NCI-H2081 treated with DMSO at 0.1 percent for 48 hours (cell line): ENCODE measurements at places on chromosomes 1 and 21.

DNA sequence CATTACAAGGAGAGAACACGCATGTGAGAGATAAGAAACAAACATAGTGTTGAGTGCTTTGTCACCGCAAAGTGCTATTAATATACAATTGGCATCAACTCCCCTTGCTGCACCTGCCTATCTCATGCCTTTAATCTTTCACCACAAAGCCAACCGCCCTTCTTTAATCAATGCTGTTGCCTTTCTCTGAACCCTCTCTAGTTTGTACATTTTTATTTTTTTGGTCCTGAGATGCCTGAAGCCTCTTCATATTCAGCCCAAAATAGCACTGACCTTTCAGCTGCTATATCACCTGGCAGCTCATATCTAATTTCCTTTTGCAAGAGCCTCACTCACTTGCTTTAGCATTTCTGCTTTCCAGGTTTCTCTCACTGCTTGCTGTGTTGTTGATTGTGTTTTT is 504.7 kb downstream of the NUF2 start:
- peak; percentile 2 for DNase-seq

GRCh38 chr1:72369069-72369757 is 86.9 kb upstream of the NEGR1 start:
- no peak for DNase-seq

GRCh38 chr1:153944827-153945117 is 1.7 kb downstream of the DENND4B start:
- DNase-seq, result no peak

GRCh38 chr1:64934115-64934877 is 32.1 kb downstream of the JAK1 start:
- DNase-seq, result no peak

DNA sequence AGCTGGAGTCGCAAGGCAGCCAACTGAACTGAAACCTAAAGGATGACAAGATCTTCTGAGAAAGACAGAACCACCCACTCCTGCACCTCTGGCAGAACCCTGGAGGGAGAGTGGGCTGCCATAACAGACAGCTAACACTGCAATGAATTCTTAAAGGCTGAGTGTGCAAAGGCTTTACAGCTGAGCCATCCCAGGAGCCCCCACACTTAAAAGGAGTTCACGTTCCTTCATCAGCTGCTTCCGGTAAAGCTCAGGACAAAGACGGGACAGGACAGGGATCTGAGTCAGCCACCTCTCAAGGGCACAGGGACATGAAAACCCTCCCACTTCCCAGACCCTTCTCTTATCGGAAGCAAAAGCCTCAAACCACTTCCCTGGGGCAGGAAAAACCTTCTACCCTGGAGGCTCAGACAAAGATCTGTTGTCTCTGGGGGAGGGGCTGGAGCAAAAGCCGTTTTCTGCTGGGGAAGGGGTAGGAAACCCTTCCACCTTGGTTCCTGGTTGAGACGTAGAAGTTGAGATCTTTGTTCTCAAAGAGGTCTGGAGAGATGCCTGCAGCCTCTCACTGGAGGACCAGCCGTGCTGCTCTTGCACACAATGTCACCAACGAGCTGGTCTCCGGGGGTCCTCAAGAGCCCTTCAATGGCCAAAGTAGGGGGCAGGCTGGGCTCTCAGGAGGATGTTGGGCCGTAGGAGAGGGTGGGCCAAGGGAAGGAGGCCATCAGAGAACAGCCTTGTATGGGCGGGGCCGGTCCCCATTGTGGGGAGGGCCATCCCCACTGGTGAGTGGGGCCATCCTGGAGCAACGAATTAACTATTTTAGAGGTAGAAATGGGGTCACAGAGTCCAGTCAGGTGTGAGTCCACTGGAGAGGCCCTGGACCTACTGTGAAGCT is 452.4 kb downstream of the PTPRU start:
- DNase-seq, result no peak

- DNase-seq, result no peak
Measured at GRCh38 chr21:36005018-36005417, 55.3 kb downstream of the SETD4 start.

GRCh38 chr1:149962039-149962647 is 25.5 kb upstream of the MTMR11 start:
- peak; percentile 36 for DNase-seq

DNA sequence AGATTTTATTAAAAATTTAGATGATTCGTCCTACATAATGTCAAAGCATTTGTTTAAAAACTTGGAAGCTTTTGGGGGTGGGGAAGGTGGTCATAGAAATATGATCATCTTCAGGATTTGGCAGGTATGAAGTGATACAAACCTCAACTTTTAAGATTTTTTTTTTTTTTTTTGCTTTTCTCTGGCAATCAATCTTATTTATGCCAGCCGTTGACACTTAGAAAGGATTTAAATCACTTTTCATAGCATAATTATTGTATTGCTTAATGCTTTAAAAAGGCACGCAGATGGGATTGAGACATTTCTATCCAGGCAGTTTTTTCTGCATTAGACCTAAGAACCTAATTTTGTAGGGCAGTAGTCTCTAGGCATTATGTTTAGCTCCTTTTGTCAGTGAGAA is 19.7 kb downstream of the MRPS6 start:
- no peak for DNase-seq

DNA sequence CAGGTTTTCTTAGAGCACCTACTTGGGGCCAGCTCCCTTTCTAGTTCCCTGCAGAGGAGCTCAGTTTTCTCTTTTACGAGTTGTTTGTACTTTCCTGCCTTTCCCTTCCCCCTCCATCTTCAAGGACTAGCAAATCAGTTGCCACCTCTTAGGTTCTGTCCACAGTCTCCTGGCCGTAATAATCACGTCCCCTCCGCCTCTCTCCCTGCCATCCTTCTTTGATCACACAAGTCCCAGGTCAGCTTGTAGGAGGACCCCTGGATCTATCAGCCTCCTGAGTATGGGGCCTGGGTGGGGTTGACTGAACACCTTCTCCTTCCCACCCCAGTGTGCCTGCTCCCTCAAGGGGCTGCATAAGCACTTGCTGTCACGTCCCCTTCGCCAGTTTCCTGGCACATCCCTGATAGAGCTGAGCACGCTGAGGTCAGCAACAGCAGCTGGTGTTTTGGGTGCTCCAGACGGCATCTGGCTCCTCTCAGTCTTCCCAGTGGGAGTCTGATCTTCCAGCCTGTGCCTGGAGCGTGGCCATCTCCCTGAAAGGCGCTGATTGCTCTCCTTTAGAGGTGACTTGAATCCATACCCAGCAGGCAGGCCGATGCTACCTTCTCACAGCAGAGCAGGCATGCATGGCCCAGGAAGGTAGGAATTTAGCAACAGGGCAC is 216.1 kb upstream of the TMEM51 start:
- no peak for DNase-seq

- no peak for DNase-seq
Measured at GRCh38 chr1:19854866-19855265, 27.3 kb upstream of the OTUD3 start.

- no peak for DNase-seq
Measured at GRCh38 chr1:211633524-211633846, 41.9 kb downstream of the NEK2 start.

DNA sequence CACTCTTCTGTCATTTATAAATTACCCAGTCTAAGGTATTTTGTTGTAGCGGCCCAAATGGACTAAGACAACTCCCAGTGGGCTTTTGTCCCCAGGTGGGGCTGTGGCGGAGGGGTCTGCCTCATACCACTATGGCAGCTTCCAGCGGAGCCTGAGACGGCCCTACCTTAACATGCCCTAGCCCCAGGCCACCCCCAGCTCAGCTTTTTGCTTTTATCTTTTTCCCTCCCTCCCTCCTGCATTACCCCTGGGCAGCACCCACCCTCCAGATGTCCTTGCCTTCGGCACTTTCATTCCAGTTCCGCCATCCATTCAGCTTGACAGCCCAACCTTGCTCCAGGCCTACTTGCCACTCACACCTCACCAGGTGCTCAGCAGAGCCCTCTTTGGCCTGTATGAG is 307.3 kb downstream of the PTPRU start:
- DNase-seq, result no peak
